ENCODE measurements at places on chromosomes 6 and 20.
A peak's percentile ranks its signal among the peaks of the same experiment; 100 is the strongest.

- H3K27ac ChIP-seq: no peak overlapping the region
- H3K27me3 ChIP-seq: no peaks in the 10 kb centered on the region
- H3K36me3 ChIP-seq: no peaks in the 10 kb centered on the region
- H3K4me1 ChIP-seq: no peaks in the 10 kb centered on the region
- no peak overlapping the region for H3K4me3 ChIP-seq
Measured at GRCh38 chr6:126308362-126308761, 31.6 kb upstream of the CENPW start.

GRCh38 chr20:40668449-40669228, 20.4 kb downstream of the MAFB start:
- H3K27ac ChIP-seq: no peak overlapping the region
- H3K4me3 ChIP-seq: no peak overlapping the region
- no peaks in the 10 kb centered on the region for H3K36me3 ChIP-seq
- DNase-seq: no peak

DNA sequence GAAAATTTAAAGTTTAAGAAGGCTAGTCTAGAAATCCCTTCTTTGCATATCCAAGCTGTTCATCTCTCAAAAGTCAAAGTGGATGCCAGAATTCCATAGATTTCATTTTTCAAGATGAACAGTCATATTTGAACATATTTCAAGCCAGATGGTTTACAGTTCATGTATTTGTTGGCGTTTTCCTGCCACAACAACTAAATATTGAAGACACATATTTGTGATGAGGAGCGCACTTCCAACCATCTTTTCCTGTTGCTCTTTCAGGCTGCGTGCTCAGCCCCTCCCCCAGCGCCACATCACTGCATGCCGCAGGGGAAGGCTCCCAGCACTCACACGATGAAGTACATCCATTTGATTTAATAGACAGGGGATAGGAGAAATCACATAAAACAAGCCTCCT, 5.9 kb upstream of the NOX3 start:
- H3K27me3 ChIP-seq: no peaks in the 10 kb centered on the region
- DNase-seq: no peak
- H3K27ac ChIP-seq: no peak overlapping the region

GRCh38 chr6:47844881-47845280, 63.0 kb downstream of the OPN5 start:
- DNase-seq: no peak
- H3K4me3 ChIP-seq: no peak overlapping the region
- no peaks in the 10 kb centered on the region for H3K4me1 ChIP-seq

- DNase-seq: no peak
- no peaks in the 10 kb centered on the region for H3K4me1 ChIP-seq
- no peak overlapping the region for H3K4me3 ChIP-seq
- H3K27me3 ChIP-seq: no peaks in the 10 kb centered on the region
- no peaks in the 10 kb centered on the region for H3K36me3 ChIP-seq
Measured at GRCh38 chr20:11072982-11073381, 399.2 kb upstream of the JAG1 start.

DNA sequence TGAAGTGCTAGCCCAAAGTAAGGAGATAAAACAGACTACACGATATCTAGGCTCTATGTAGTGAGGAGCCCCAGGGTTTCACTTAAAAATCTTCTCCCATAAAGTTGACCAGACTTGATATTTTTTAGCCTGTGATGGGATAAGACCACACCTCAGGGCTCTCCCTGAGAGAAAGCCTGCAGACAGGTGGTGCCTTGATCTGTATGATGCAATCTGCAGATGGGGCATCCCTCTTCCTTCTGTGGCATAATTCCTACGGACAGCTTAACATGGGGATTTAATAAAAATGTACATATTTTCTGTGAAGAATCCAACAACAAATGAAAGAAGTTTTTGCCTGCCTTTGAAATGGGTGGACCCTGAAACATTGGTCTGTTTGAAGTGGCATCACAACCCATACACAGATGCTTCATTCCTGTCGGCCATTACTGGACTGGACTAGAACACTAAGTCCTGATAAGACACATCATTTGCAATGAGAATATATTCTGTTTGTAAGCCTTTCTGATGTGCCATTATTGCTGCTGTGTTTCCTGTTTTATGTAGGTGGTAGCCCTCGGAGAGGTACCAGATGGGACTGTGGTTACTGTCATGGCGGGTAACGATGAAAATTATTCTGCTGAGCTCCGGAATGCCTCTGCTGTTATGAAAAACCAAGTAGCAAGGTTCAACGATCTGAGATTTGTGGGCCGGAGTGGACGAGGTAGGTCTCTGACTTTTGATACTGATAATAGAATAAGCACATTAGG, 53.8 kb upstream of the SUPT3H start:
- no peak overlapping the region for H3K27ac ChIP-seq
- no peaks in the 10 kb centered on the region for H3K36me3 ChIP-seq
- peaks cover 17% of the 10 kb centered on the region for H3K4me1 ChIP-seq
- DNase-seq: no peak

GRCh38 chr20:33568378-33568777, 78.5 kb downstream of the CBFA2T2 start:
- peak overlapping the region; percentile 21 for H3K27ac ChIP-seq
- DNase-seq: no peak
- no peaks in the 10 kb centered on the region for H3K27me3 ChIP-seq
- H3K4me1 ChIP-seq: peaks cover 59% of the 10 kb centered on the region
- H3K36me3 ChIP-seq: no peaks in the 10 kb centered on the region

DNA sequence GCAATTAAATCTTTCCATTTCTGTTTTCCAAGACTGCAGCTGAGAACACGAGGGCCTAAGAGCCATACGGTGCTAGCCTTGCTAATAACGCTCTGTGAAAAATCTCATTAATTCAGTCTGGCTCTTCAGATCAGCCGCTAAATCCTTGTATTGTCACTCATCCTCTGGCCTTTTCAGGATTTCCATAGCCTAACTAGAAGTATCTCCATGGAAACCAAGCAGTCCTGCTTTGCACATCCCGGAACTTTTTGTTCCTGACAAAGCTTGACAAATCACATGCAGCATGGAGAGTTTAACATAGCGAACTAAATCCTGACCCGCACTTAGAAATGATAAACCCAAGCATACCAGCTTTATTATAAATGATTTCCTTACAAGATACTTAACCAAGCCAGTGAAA, 383.7 kb downstream of the CD83 start:
- DNase-seq: no peak
- H3K27ac ChIP-seq: no peak overlapping the region
- H3K36me3 ChIP-seq: no peaks in the 10 kb centered on the region
- H3K4me3 ChIP-seq: no peak overlapping the region
- no peaks in the 10 kb centered on the region for H3K4me1 ChIP-seq
- H3K27me3 ChIP-seq: no peaks in the 10 kb centered on the region

DNA sequence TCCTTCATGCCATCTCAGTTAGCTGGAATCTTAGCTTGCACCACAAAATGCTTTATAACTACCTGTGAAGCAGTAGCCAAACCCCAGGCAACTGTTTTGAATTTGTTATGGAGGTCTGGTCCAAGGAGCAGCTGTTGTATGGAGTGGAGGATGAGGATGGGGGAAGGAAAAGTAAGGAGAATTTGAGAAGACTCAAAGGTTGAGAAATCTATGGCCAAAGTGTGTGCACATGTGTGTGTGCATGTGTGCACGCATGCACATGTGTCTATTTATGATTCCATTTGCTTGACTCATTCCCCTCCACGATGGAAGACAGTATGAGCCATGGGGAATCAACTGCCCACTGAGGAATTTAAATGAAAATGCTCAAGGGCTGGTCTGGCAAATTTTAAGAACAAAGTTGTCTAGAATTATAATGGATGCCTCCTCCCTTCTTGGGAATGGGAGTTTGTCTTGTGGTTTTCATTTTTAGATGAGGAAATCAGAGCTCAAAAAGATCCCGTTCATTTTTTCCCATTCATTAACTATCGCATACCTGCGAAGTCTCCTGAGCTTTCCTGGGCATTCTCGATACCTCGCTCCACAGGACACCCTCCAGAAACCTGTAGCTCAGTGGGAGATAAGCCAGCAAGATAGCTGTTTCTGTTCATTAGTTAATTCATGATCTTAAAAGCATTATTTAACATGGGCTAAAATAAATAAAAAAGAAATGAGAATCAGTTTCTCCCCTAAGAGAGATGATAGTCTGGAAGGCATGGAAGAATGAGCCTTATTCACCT, 152.3 kb upstream of the NEDD9 start:
- H3K4me3 ChIP-seq: no peak overlapping the region
- H3K27me3 ChIP-seq: no peaks in the 10 kb centered on the region
- H3K36me3 ChIP-seq: no peaks in the 10 kb centered on the region
- no peaks in the 10 kb centered on the region for H3K4me1 ChIP-seq

GRCh38 chr20:31894980-31895675, 24.7 kb downstream of the TTLL9 start:
- no peaks in the 10 kb centered on the region for H3K36me3 ChIP-seq
- H3K4me1 ChIP-seq: no peaks in the 10 kb centered on the region

DNA sequence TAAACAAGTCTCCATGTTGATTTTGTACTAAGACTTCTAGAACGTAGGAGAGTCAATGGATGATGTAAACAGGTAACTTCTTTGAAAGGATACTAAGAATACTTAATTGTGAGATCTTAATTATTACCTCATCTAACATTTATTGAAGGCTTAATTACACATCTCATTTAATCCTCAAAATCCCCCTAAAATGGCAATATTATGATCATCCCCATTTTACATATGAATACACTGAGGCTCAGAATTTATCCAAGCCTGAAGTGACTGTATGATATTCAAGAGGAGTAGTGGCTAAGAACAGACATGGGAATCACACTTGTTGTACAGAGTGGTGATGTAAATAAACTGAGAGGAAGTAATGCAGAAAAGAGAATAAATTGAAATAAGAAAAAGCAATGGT, 22.9 kb downstream of the NOL7 start:
- H3K36me3 ChIP-seq: peaks cover 47% of the 10 kb centered on the region
- H3K27ac ChIP-seq: no peak overlapping the region
- no peaks in the 10 kb centered on the region for H3K4me1 ChIP-seq
- no peak for DNase-seq
- H3K4me3 ChIP-seq: no peak overlapping the region

DNA sequence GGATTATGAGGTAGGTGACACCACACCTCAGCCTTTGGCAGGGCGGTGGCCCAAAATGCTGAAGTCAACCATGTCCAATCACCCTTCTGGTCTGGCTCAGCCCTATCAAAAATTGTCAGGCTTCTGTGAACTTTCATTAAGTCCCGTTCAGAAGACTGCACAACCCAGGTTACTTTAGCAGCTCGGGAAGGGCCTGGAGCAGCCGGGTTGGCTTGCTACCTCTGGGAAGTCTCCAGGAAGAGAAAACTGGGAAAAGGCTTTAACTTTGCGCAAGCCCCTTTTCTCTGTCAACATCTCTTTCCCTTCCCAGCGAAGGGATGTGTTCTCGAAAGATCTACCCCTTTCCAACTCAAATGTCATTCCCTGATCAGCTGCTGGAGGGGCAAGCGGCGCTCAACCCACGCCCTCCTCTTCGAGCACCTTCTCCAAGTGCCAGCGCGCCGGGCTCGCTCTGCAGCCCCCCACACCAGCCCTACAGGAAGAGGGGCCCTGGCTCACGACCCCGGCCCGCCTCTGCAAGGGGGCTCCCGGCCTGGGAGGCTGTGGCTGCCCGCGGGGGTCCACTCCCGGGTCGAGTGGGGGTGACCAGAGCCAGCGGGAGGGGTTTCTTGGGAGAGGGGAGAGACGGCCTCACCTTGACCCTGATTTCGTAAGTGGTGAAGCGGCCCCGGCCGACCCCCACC, 573 bp downstream of the SNX3 start:
- no peaks in the 10 kb centered on the region for H3K27me3 ChIP-seq
- DNase-seq: peak; percentile 90
- peak overlapping the region; percentile 81 for H3K4me3 ChIP-seq
- H3K4me1 ChIP-seq: peaks cover 48% of the 10 kb centered on the region

DNA sequence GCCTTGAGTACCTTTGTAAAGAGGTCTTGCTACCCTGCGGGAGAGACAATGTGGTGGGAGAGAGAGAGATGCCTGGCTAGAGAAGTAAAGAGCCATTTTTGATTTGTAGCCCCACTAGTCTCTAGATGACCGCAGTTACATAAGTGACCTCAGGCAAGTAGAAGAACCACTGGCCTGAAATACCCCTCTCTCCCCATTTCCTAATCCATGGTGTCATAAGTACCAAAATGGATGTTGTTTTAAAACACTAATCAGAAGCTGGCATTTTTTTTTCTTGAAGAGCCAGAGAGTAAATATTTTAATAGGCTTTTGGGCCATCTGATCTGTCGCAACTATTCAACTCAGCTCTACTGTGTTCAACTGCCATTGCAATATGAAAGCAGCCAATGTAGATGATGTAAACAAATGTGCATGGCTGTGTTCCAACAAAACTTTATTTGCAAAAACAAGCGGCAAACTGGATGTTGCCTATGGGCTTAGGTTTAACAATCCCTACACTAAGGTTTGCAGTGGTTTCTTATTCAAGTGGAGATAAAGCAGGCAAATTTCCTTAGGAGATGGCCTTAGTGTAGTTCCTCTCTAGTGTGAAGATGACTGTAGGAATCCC, 36.5 kb downstream of the RARS2 start:
- no peaks in the 10 kb centered on the region for H3K4me1 ChIP-seq
- H3K4me3 ChIP-seq: no peak overlapping the region

- DNase-seq: no peak
- no peak overlapping the region for H3K27ac ChIP-seq
Measured at GRCh38 chr6:165716886-165717285, 53.8 kb upstream of the PDE10A start.

DNA sequence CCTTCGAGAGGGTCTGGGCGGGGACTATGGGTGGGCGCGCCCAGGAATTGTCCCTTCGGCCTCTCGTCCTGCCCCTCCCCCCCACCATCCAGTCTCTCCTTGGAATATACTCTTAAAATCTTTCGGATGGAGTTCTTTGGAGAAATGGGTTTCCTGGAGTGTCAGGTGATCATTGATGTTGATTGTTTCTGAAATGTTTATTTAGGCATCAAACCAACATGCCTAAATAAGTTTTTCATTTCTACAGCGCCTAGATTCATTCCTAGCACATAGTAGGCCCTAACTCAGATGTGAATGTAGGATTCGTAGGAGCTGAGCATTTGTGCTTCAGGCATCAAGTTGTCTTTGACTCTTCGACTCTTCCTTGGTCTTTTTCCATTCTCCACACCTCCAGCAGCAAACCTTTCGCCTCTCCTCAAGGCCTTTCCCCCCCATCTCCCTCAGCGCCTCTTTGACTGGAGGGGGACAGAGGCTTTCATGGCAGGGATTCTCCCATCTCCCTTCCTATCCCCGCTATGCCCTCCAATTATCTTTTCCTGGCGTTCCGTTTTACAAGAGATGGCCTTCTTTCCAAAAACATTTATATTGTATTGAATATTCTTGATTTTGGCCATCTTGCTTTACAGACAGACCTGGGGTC, 610 bp downstream of the CASP8AP2 start:
- peak overlapping the region; percentile 80 for H3K4me3 ChIP-seq
- H3K27ac ChIP-seq: peak overlapping the region; percentile 68
- DNase-seq: no peak
- no peaks in the 10 kb centered on the region for H3K36me3 ChIP-seq
- no peaks in the 10 kb centered on the region for H3K27me3 ChIP-seq
